GF-D8 (cell line): ENCODE measurements at places on chromosomes 7 and 10.
A peak's percentile ranks its signal among the peaks of the same experiment; 100 is the strongest.

DNA sequence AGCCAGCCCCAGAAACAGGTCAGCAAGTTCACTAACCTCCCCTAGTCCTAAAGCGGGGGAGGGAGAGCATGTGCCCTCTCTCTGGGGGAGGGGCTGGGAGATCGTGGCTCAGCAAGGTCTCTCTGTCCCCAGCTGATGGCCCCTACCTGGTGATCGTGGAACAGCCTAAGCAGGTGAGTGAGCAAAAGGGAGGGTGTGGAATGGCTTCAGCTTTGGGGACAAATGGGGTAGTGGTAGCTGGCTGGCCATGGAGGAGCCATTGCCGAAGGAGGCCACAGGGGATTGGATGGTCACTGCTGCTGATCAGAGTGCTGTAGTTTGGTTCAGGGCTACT, 779 bp downstream of the NFKB2 start:
- DNase-seq, result no peak

- no peak for DNase-seq
Observed at GRCh38 chr7:75688200-75689136, 50.3 kb downstream of the HIP1 start.

DNA sequence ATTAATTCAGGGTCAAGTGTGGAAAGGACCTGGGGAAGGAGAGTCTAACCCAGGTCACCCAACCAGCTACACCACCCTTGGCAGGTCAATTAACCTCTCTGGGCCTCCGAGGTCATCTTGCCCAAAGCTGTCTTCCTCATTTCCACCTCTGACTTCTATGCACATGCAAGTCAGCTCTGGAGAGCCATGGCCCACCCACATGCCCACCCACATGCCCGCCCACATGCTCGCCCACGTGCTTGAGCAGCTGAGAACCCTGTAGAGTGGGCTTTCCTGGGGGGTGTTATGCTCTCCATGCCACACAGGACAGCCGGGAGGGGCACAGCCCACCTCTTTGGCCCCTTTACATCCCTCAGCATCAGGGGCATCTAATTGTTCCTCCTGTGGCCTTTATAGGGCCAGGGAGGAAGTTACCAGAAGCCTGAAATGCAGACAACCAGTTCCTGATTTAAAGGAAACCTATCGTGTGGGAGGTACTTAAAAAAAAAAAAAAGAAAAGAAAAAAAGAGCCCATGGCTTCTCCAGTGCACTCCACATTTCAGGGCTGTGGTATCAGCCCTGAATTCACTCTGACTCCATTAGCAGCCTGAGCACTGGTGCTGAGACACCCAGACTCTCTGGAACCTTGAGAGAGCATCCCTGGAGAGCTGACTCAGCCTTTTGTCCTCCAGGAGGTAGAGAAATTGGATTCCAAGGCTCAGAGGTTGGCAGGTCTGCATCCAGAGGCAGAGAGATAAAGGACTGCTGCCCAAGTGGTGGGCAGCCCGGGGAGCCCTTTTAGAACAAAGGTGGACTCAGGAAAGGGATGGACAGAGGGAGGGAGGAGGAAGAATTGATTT, 176.2 kb upstream of the ZMIZ1 start:
- DNase-seq, result no peak

- DNase-seq, result no peak
Observed at GRCh38 chr7:87398446-87398845, 53.0 kb downstream of the CROT start.

- DNase-seq, result peak; percentile 81
Observed at GRCh38 chr10:100509241-100509840, 10.3 kb downstream of the SEC31B start.

DNA sequence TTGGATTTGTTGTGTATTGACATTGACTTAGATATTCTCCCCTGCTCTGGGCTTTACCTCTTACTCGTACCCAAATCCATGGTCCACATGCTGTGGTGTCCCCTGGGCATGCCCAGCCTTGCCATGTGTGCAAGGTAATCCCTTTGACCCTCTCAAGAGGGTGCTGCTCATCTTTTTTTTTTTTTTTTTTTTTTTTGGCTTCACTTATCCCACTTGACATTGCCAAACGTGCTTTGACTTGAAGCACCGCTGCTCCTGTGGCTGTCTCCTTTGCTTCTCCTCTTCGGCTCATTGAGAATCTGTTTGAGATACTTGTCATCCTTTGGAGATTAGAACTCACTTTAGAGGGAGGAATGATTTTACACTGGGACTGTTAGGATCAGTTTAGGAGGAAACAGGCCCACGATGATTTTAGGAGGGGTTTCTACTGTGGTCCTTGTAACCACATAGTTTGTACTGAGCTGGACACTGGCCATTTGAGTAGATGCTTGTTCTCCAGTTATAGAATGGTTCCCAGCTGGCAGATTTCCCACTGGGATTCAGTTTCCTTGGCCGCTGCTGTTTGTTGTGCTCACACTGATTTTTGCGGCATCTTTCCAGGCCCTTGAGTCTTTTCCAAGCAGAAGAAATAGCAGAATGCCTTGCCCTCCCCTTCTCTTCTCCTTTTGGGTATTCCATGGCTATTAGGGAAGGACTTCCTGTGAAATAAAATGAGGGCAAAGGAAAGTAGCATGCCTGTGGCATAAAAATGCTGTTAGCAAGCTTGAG, 184.8 kb downstream of the AUTS2 start:
- DNase-seq, result no peak

DNA sequence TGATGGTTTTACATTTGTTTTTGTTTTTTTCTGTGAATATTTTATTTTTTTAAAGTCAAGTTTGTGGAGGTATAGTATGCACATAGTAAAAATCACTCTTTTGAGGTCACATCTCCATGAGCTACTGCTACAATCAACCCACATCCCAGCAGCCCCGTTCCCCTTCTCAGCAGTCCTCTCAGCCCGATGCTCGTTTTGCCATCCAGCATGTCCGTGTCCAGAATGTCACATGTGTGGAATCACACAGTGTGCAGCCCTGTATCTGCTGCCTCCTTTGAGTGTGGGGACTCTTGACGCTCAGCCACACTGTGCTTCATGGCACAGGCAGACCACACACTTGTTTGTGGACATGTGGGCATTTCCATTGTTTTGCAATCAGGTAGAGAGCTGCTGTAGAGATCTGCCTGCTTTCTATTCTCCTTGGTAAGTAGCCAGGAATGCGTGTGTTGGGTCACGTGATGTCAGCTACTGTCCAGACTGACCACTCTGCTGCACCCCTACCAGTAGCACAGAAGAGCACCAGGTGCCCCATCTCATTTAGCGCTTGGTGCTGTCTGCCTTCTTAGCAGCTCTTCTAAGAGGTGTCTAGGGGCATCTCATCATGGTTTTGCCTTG, 71.6 kb upstream of the CAMK2B start:
- DNase-seq, result no peak

GRCh38 chr7:25968205-25968993, 183.6 kb upstream of the NFE2L3 start:
- DNase-seq, result no peak

GRCh38 chr10:17196573-17196972, 4.9 kb downstream of the TRDMT1 start:
- DNase-seq, result no peak

- DNase-seq, result no peak
Observed at GRCh38 chr7:16026253-16027020, 340.0 kb upstream of the MEOX2 start.

DNA sequence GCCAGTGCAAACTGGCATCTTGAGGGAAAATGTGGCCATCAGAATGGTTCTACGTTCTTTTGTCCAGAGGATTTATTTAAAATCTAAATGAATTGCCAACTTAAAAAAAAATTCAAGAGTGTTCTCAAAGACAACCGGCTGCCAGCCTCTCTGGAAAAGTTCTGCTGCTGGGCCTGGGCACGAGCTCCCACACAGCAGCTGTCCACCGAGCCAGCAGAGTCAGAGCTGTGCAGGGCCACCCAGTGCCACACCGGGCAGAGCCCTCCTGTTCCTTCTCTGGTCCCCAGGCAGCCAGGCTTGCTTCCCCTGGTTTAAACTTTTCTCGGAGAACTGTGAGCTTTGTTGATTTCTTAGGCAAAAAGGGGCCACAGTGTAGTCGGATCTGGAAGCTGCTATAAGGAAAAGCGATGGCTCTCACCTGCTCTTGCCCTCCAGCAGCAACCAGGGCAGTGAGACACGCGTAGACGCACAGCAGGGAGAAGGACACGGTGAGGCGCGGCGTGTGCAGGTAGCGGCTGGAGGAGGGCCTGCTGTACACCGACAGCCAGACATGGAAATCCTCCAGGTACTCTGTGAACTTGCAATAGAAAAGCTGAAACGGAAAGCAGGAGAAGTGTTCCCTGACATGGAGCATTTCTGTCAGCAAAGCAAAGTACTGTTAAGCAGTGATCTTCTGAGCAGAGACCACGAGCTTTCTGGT, 111.6 kb downstream of the PKD1L1 start:
- no peak for DNase-seq

- DNase-seq, result no peak
Observed at GRCh38 chr7:32536585-32536984, 41.3 kb downstream of the AVL9 start.

GRCh38 chr7:26690135-26690805, 174.1 kb downstream of the SKAP2 start:
- no peak for DNase-seq

DNA sequence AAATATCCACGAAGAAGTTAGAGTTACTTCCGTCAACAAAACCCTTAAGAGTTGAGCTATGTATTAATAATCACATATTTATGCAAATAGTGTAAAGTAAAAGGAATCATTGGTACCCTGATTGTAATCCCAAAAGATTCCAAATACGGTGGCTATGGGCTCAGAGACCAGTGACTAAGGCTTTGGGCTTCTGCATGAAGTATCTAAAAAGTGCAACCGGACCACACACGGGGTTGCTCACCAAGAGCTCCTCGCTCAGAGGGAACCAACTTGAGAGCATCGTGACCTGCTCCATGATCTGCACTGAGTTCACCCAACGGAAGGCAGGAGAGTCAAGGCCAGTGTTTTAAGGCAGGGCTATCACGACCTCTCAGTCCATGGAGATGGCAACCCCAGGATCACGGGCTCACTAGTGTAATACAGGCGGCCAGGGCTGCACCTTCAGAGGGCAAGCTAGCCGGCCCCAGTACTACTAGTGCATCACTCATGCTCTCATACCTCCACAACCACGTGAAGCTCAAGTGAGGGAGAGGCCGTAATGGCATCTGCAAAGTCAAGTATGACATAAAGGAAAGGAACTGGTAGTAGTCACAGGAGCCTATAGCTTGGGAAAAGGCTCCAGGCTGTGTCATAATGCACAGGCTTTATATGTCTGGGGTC, 77.1 kb upstream of the CAMK2B start:
- no peak for DNase-seq

DNA sequence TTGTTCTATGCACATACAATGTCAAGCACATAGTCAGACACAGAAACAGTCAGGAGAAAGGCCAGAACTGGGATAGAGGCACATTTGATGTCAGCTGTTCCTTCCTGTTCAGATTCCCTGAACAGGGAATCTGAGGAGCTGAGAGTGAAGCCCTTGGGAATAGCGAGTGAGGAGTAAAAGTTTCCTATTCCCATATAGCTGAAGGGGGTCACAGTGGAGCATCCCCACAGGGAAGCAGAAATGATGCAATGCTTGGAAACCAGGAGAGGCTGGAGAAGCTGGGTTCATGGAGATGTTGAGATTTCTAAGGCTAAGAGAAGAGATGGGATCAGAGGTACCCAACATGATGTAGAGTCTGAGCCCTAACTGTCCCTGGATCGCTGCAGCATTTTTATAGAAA, 11.3 kb upstream of the PRXL2A start:
- DNase-seq, result no peak

- no peak for DNase-seq
Observed at GRCh38 chr10:34710391-34710751, 104.7 kb downstream of the PARD3 start.

DNA sequence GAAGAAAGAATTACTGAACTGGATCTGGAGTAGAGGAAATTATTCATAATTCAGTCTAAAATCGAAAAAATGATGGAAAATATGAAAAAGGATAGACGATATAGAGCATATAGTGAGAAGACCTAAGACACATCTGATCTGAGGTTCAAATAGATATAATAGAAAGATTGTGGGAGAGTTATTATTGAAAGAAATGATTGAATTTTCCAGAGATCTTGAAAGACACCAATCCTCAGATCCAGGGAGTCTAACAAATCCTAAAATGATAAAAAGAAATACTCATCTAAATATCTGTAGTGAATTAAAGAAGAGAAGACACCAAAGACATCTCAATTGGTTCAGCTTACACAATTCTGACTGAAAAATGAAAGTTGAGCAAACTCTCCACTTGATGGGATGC, 12.9 kb downstream of the TCAF1 start:
- no peak for DNase-seq

DNA sequence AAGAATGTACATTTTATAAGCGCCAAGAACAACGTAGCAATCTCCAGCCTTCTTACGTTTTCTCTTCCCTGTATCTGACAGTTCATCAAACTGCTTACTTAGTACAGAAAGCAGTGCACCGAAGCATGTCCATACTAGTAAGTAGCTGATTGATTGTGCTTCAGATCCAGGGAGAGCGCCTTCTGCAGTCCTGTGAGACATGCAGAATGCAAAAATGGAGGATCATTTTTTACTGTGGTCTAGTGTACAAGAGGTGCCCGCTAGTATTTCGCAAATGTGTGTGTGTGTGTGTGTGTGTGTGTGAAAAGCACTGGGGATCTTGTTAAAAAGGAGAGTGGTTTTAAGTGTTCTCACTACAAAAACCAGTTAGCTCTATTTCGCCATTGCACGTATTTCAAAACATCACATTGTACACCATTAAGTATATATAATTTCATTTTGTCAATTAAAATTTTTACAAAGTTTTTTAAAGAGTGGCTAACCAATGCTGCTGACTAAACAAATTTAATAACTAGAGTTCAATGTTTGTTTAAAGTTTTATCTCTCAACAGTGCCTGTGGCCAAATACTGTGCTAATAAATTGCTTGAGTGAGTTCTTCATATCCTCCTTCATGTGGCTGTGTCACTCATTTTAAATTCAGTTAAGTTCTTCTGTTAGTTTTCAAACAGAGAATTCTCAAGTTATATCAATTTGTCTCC, 99.6 kb downstream of the ZMYND11 start:
- DNase-seq, result no peak
